Activated naive CD4-positive, alpha-beta T cell treated with anti-CD3 and anti-CD28 coated beads, Interleukin-2, amount 50 U/mL, for 16 hours (primary cell): ENCODE measurements at places on chromosomes 11 and 22.

DNA sequence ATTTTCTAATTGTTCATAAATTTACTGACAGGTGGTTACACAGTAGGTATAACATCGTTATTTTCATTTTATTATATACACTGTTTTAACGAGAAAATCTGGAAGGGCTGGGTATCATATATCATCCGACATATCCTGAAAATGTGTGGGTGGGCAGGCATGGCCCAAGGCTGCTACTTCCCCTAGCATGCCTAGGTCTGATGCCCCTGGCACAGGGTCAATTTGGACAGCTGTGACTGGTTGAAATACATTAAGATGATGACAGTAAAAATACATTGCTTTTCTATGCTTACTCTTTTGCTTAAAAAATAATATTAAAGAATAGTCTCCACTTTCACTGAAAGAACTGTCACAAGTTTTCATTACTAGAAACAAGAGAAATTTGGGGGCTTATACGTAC lies 908.8 kb downstream of the OPCML start:
- no peak for DNase-seq

DNA sequence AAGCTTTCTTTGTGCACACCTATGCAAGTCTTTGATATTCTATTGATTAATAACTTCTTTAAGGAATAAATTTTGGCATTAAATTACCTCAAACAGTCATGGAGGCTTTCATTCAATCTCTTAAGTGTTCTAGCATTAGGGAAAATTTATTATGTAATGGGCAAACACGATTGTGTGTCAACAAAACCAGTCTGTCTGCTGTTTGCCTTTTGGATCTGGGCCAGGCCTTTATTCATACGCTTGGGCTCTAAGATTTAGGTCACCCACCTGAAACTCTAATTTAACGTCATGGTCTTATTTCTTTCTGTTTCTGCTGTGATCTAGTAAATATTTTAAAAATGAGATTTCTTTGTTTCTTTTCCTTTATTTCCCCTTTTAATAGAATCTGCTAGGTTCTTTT lies 1270.6 kb downstream of the LRRC4C start:
- DNase-seq: no peak

DNA sequence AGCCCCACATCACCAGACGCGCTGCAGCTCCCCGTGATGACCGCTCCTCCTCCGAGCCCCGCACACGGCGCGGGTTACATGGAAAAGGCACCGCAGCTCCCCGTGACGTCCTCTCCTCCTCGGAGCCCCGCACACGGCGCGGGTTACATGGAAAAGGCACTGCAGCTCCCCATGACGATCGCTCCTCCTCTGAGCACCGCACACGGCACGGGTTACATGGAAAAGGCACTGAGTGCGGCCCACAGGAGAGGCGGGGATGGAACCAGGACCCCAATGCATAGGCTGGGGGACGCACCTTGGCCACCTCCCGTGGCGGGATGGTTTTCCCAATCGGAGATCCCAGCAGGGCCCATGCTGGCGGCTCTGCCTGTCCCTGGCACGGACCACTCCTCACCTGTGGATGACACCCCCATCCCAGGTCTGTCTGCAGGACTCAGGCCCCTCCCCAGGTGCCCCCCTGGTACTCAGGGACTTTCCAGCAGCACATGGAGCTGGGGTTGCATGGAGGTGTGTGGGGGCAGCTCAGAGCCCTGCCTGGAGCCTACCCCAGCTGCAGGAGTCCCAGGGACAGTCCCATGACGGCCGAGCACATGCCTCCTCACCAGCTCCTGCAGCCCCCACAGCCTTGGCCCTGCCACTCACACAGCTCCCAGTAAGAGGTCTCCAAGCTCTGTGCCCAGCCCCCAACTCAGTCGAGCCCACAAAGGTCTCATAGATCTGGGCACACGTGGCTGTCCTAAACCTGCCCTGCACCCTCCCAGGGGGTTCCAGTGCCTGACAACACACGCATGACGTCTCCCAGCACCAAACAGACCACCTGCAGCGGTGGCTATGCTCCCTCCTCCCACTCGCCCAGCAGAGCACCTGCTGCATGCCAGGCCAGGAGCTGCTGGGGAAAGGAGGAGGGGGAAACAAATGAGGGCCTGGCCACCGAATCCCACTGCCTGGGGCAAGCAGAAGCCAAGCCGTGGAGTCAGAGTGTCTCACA lies 166.6 kb downstream of the BRD1 start:
- no peak for DNase-seq

GRCh38 chr11:108865406-108865805 lies 200.5 kb downstream of the DDX10 start:
- DNase-seq: no peak

DNA sequence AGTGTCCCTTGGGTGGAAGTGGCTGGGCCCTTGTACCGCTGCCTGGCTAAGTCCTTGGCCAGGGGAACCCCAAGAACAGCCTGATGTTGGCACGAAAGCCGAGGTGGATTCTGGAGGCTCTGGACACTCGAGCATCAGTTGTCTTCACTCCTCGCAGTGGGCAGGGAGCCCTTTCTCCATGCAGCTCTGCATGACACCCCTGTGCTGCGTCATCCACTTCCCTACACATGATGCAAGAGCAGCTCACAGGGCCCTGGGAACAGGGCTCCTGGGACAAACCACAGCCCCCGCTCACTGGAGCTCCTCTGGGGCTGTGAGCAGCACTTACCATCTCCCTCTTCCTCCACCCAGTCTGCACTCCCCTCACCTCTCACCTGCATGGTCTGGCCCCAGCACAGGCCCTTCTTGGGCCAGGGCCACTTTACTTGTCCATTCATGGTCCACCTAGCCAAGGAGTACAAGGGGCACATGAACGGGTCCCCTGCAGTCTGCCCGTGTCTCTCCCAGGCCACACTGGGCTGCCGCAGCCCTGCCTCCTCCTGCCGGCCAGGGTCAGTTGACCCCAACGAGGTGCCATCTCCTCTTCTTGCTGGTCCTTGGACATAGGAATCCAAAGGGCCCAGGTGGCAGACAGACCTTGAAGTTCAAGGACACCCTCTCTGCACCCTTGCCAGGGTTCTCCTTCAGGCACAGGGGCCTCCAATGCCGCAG lies 66.5 kb downstream of the IGF2 start:
- no peak for DNase-seq

GRCh38 chr11:10695833-10696232 lies 2.3 kb upstream of the IRAG1 start:
- DNase-seq: no peak

- no peak for DNase-seq
Measured at GRCh38 chr11:86811637-86812321, 11.4 kb downstream of the PRSS23 start.

DNA sequence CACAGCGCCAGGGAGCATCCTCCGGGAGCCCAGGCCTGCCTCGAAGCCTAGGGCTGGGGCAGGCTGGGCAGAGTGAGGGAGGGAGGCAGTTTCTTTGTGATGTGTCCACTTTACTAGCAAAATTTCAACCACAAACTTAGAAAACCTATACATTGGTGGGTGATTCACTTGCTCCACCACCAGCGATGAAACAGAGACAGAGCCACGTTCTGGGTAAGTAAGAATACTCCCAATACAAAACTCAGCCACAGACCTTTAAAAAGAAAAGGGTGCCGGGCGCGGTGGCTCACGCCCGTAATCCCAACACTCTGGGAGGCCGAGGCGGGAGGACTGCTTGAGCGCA lies 22.3 kb downstream of the CDKN1C start:
- no peak for DNase-seq

DNA sequence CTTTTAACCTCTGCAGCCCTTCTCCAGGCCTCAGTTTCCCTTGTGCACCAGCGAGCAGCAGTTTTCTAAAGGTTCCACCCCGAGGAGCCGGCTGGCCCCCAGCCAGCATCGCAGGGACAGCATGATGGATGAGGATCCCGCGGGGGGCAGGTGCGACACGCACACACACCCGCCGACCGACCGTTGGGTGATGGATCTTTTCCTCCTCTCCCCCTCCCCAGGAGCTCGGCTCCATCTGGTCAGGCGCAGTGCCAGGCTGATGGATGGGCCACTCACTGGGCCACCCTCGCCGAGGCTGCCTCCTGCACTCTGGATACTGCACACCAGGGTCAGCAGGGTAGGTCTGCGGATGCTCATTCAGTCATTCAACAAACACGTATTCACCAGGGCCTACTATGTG lies 12.8 kb upstream of the CABP7 start:
- no peak for DNase-seq

DNA sequence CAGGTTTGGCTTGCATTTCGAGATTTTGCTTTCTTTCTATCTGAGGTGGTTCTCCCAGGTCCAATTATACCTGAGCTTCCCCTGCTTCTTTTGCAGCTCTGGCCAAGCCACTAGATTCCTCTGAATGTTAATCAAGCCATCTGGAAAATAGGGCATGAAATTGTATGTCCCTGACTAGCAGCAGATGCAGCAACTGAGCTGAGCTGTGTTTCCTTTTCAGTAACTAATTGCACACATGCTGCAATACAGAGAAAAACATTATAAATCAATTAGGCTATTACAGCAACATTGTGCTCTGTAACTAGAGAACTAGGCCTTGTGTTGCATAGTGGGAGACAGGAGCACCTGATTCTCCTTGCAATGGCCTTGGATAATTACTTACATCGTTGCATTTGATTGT lies 408.3 kb downstream of the ETS1 start:
- DNase-seq: no peak
